ENCODE measurements at places on chromosomes 12 and 14. TPM values are rescaled to one million over a fixed set of nuclear protein-coding genes. Genes with fewer than 3 reads are reported as not detected.

- DNase-seq = no peak
These were observed 21.4 kb upstream of the ADGRD1 start for GRCh38 chr12:130932061-130932930.

DNA sequence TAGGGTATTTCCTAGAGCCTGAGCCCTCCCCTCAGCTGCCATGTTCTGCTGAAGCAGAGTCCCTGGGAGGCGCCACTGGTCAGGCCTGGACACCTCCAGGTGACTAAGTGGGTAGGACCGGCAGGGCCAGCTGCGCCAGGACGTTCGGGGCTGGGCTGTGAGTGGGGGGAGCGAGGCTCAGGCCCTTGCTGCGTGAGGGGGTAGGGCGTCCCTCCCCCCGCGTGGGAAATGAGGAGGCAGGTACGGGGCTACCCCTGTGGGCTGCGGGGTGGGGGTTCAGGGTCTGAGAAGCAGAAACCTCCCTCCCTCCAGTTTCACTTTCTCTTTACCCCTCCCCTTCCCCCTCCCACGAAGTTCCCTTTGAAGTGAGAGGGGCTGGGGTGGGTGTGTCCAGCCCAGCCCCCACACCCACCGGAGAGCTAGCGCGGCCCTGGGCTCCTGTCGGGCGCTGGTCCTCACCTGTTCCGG lies 22.1 kb upstream of the KIF26A start:
- peak; percentile 74 for DNase-seq

GRCh38 chr14:31204593-31205534 lies 2.7 kb downstream of the HECTD1 start:
- no peak for DNase-seq

GRCh38 chr14:73242357-73242901 lies 5.1 kb downstream of the PAPLN start:
- peak; percentile 92 for DNase-seq

GRCh38 chr14:50040895-50041465 lies 75.4 kb downstream of the VCPKMT start:
- DNase-seq = no peak

GRCh38 chr14:99924379-99924778 lies 131.2 kb downstream of the EML1 start:
- DNase-seq = no peak

DNA sequence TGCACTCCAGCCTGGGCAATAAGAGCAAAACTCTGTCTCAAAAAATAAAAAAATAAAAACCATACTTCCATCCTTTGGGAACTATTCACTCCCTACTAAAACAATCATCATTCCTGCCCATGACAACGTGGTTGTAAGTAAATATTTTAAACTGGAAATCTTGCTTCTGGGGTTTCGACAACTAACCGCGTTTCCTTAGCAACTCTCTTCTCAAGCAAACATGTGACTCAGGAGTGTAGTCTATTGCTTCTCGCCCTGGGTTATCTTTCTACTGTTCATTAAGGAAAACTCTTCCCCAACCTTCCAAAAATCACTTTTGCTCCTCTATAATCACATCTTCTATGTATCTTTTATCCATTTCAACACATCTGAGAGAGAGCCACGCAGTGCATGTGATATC lies 21.8 kb downstream of the APPL2 start:
- peak; percentile 84 for DNase-seq

GRCh38 chr14:80901260-80901659 lies 40.3 kb downstream of the CEP128 start:
- DNase-seq = peak; percentile 17

DNA sequence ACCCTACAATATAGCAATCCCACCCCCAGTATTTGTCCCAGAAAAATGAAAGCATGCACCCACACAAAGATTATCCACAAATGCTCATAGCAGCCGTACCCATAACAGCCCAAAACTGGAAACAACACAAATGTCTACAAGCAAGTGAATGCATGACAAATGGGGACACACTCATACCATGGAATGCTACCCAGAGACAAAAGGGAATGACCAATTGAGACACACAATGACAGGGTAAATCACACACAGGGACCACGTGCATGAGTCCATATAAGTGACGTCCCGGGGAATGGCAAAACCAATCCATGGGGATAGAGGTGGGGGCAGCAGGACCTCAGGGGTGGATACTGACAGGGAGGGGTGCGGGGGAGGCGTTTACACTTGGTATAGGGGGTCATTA lies 33.4 kb downstream of the SCARB1 start:
- no peak for DNase-seq

GRCh38 chr12:22474970-22475720 lies 69.2 kb downstream of the C2CD5 start:
- DNase-seq = no peak

GRCh38 chr14:77372304-77372841 lies 4.5 kb downstream of the TMED8 start:
- peak; percentile 58 for DNase-seq

- no peak for DNase-seq
These were observed 577.9 kb upstream of the TBX3 start for GRCh38 chr12:115261691-115262398.

- no peak for DNase-seq
These were observed 384.7 kb downstream of the CCDC91 start for GRCh38 chr12:28574746-28575592.

GRCh38 chr12:110039085-110039807 lies 9.1 kb downstream of the C12orf76 start:
- DNase-seq = peak; percentile 93

DNA sequence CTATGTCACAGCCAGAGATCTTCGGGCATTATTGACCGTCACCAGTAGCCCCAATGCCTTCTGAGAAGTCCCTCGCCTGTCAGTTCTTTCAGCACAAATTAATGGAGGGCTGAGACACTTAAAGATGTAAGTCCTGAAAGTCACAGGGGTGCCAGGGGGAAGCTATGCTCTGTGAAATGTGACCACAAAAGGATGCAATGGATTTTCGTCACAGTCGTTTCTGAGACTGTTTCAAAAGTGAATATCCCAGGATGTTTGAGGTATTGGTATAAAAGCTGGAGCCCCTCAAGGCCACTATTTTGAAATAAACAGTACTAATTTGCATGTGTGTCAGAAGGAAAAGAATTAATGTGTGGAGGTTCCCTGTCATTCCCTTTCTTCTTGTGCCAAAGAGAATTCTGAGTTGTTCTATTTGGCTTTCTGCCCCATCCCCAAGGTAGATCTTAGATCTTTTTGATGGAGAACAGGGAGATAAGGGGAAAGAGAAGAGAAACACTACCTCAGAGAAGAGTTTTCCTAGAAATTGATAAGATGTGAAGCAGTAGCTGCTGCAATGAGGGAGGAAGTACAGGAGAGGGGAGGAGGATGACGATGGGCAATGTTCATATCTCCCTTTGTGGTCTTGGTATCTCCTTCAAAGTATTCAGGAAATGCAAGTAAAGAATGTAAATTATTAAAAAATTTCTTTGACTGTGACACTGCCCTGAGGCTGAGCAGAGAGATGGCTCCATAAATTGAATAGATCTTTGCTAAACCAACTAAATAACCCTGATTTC lies 101.8 kb upstream of the NAP1L1 start:
- no peak for DNase-seq

- no peak for DNase-seq
These were observed 243.0 kb downstream of the TTC8 start for GRCh38 chr14:89067293-89067972.

DNA sequence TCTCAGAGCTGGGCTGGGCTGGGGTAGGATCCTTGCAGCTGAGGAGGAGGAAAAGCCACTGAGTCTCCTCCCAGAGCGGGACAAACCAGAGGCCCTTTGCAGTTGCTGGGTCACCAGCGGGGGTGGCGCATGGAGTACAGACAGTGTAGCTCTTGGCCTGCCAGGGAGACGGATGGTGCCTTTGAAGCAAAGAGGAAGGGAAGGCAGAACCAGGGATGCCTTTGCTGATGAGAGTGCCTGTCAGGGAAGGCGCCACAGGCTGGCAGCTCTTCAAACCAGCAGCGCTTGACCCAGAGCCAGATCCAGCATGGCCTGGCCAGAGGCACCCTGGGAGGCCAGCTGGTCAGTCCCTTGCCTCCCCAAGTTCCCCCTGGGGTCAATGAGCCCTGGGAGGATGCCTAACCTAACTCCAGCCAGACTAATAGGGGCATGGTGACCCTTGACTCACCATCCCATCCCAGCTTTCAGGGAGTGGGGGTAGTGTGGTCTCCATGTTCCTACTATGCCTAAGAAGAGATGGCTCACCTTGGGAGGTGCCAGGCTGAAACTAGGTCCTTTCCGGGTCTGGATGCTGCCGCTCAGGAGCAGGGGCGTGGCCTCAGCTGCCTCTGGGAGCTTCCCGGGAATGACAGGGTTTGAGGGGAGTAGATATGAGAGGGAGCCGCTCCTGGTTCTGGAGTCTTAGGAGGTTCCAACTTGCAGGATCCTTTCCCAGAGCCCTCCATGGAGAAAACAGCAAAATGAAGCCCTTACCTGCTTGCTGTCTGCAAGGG lies 19.8 kb downstream of the VASH1 start:
- DNase-seq = peak; percentile 74

GRCh38 chr12:113932381-113933196 lies 33.5 kb downstream of the RBM19 start:
- DNase-seq = peak; percentile 87

GRCh38 chr12:119804011-119804641 lies 73.0 kb downstream of the CIT start:
- DNase-seq = peak; percentile 86

The SPTB gene
- total RNA-seq = not detected

The TSPAN19 gene
- total RNA-seq = not detected

The OR6C2 gene
- total RNA-seq = not detected

The WNK1 gene
- total RNA-seq = 127 TPM

The KCNH5 gene
- not detected for total RNA-seq

The RNASE3 gene
- not detected for total RNA-seq

The RNASE2 gene
- not detected for total RNA-seq

The KRT72 gene
- total RNA-seq = not detected
